ENCODE measurements at places on chromosomes 5 and 9.

DNA sequence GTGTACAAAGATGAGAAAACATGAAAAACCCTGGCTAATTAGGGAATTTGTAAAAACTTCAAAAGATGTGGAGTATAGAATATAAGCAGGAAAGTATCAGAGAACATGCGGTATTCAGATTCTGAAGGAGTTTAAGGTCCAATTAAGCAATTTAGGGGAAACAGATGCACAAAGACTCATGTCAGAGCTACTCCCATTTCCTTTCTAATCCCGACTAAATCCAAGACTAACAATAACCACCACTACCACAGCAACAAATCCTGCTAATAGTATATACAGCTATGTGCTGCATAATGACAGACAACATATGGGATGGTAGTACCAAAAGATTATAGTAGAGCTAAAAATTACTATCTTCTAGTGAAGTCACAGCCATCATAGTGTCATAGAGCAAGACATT lies 102.1 kb downstream of the LURAP1L start:
- no peak for DNase-seq

DNA sequence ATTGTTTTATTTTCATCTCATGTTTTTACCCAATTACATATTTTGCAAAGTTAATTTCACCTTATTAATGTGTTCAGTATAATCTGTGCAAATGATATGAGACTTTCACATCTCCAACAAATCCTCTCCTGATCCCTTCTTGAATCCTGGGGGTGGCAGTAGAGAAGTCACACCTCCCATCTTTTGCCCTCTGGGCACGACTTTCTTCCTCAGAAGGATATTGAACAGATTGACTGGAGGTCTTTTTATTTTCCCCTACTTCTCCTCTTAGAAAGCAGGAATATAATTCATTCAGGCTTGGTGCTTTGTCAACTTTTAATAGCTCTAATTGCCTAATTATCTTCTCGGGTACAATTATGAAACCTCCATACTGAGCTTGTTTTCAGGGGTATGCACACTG lies 1037.1 kb upstream of the NUDT12 start:
- no peak for DNase-seq

DNA sequence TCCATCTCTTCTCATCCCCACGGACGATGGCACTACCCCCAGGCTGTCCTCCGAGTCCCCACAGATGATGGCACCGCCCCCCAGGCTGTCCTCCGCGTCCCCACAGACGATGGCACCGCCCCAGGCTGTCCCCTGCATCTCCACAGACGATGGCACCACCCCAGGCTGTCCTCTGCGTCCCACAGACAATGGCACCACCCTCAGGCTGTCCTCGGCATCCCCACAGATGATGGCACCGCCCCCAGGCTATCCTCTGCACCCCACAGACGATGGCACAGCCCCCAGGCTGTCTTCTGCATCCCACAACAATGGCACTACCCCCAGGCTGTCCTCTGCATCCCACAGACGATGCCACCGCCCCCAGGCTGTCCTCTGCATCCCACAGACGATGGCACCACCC lies 57.4 kb upstream of the PTCH1 start:
- no peak for DNase-seq

DNA sequence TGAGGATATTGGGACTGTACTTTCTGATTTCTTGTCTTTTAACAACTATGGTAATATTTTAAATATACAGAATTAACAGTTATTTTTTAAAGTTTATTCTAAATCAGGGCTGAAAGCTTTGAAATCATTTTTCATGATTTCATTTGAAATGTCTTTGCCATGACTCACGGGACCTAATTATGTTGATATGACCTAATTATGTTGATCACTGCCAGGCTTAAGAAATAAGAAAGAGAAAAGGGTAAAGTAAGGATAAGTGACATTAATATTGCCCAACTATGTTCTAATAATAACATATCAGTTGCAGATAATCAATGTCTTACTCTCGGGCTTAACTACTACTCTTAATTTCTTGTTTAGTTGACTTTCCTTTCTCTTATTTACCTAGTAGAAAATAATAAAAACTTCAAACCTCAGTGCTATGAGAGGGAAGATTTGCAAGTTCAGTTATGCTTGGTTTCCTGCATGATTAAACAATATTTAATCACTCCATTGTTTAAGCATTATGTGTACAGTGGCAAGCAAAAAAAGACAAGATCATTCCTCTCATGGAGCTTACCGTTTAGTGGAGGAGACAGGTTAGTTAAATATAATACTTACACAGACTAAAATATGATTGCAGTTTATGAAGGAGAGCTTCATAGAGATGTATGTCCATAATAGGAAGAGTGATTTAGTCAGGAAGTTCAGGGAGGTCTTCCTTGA lies 67.0 kb upstream of the EIF4EBP3 start:
- no peak for DNase-seq

GRCh38 chr9:74497748-74498620 lies 849 bp downstream of the RORB start:
- DNase-seq = no peak

- no peak for DNase-seq
Observed at GRCh38 chr5:82538339-82539034, 260.3 kb upstream of the RPS23 start.

GRCh38 chr5:180324601-180324950 lies 28.6 kb downstream of the GFPT2 start:
- no peak for DNase-seq

DNA sequence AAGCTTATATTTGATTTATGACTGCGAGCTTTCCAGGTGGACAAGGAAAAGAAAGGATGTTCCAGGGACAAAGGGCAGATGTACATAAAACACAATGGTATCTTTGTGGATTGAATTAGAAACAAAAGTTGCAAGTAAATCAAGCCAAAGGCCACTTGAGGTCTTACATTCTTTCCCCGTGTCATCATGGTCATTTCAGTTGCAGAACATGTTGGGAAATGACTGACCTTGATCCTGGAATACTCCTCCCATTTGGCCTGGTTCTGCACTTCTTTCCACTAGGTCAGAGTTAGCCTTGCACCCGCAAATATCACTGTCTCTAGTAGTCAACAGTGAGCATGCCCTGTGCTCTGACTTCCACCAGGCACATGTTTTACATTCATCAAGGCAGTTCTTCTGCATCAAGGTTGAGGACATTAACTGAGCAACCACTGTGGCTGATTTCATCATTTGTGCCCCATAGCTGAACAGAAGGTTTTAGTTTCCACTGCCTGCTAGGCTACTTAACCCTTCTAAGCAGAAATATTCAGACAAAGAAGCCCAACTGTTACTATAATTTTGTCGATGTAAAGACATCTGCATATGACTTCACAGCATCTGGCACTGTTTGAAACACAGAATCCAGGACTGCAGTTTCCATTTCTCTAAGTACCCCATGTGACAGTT lies 1161.7 kb upstream of the DMAC1 start:
- DNase-seq = no peak

DNA sequence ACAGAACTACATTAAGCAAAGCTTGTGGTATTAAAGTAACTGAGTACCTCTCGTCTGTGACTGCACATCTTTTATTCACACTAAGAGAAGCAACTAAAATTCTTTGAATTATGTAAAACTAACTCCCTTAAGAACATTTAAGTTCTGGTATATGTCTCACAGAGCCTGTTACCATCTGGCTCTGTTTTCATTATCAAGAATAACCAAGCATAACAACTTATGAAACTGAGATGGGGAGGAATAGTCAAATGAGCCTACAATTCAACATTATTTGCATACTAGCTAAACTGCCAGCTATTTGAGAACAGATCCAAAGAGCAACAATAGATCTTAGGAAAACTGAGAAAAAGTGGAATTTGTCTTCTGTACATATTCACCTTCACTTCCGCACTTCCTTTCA lies 25.3 kb upstream of the ISOC1 start:
- no peak for DNase-seq

DNA sequence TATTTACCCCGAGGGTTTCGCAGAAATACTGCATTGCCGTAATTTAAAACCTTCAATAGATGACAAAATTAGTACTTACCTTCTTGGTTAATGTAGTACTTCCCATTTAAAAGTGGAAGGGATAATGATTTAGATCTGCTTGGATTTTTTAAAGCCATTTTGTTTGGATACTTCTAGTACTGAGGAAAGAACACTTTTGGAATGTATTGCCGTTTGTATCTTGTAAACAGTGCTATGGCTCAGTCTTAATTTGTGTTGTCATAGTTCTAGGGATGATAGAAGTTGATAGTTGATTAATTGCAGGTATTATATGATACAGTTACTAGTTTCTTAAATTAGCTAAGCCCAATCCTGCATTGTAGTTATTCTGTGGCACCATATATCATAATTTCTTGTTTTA lies 33.1 kb downstream of the TNPO1 start:
- no peak for DNase-seq

DNA sequence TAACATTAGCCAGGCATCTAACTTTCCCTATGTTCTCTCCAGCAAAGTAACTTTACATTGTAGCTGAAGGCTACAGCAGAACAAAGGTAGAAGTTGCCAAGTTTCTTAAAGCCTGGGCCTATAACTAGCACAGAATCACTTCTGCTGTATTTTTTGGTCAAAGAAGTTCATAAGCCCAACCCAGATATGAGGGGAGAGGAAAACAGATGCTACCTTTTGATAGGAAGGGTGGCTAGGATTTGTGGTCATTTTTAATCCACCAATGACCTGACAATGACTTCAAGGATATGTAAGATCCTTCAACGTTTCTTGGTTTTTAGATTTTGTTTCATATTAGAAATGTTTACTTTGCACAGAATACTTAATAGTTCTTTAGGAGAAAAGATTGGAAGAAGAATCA lies 64.2 kb upstream of the RANBP3L start:
- no peak for DNase-seq

GRCh38 chr5:36651761-36652685 lies 45.6 kb downstream of the SLC1A3 start:
- DNase-seq = no peak

GRCh38 chr5:151002250-151002649 lies 18.1 kb upstream of the GPX3 start:
- DNase-seq = no peak

- no peak for DNase-seq
Observed at GRCh38 chr9:130518943-130519799, 60.2 kb upstream of the FUBP3 start.

GRCh38 chr5:35876454-35876853 lies 19.8 kb downstream of the IL7R start:
- no peak for DNase-seq

GRCh38 chr9:86549401-86549811 lies 195.2 kb upstream of the TUT7 start:
- no peak for DNase-seq

DNA sequence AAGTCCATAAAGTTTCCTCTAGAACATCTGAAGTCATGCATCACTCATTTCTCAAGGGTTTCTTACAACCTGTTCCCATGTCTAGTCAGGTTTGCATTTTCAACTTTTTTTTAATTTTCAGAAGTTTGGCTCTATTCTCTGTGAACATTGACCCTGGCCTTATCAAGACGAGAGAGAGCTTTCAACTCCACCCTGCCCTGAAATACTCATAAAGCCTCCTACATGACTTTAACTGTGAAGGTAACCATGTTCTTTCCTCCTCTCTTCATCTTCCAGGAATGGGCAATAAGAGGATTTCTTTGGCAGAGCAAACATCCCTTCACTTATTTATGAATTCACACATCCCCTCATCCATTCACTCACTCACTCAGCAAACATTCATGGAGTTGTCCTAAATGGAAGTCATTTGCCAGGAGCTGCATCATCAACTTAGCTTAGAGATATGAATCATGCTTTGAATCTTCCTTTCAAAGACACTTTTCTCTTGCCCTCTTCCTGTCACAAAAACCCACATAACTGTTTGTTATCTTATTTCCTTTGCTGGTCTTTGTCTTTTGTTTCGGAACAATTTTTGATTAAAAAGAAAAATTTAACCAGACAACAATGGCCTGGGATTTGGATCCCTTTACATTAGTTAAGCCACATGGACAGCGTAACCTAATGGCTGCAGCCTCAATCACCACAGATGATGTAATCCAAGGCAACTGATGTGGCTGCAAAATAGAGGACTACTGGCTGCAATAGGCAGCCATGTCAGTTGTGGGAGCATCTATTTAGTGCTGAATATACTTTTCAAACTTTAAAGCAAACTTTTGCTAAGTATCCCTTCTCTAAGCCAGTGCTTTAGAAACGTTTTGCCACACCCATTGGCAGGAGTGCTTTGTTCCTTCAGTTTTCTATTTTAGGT lies 43.0 kb upstream of the GNAQ start:
- no peak for DNase-seq

DNA sequence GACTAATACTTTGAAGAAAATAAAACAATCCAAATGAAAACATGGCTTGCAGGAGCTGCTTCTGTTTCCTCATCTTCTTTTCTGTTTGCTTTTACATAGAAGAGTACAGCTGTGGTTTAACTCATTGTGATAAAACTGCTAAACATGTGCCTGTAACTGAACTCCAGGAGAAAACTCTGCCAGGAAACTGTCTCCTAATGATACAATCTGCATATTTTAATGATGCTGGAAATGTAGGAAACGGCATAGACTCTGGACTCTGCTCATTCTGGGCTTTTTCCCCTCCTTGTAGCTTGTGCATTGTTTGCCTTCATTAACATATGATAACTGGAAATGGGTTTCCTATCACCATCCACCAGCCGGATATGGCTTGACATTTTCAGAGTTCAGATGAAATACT lies 813.3 kb upstream of the WWC1 start:
- DNase-seq = no peak

GRCh38 chr9:86355814-86356213 lies 1.6 kb upstream of the TUT7 start:
- DNase-seq = no peak

GRCh38 chr5:15703901-15704300 lies 203.9 kb downstream of the FBXL7 start:
- no peak for DNase-seq

DNA sequence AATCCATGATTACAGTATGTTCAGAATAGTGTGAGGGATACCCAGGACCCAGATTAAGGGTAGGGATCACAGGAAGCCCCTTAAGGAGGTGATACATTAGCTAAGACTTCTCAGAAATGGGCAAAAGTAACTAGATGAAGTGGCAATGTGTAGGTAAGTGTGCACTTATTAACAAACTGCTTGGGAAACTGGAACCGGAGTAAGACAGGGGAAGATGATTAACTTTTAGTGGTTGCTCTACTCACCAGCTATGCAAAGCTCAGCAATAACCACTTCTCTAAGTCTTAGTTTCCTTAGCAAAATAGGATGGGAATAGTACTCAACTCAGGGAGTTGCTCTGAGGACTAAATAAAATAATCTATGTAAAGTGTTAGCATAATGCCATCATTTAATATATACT lies 182.2 kb downstream of the MCTP1 start:
- peak; percentile 34 for DNase-seq

Data from GM19239 (cell line).